NCI-H1436 (cell line): ENCODE measurements at places on chromosomes 13 and 19.

DNA sequence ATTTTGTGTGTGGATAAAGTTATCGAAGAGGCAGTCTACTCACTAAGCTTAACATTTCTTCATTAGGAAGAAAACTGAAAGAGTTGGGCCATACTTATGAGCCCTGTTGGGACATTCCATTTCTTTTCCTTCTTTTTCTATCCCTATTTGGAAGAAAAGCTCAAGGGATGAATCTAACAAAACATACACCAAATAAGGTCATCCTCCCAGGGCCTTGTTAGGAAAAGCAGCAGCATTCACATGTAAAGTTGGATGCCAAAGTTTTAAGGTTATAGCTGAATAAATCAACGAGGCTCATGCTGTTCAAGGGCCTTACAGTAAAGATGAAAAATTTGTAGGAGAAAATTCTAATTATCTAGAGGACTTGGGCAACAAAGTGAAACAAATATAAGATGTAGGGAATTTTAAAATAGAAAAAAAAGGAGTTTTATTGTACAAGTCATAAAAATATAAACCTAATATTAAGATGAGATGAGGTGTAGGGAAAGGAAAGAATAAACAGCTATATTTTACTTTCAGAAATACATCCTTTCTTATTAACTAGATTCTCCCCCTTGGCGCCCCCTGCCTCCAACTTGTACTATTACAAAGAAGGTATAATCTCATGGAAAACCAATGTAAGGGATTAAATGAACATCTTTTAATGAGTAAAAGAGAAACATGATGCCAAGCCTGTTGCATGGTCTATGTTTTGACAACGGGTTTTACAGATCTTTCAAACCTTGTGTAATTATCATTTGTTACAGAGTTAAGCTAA is 160.4 kb downstream of the PCDH20 start:
- DNase-seq, result no peak

DNA sequence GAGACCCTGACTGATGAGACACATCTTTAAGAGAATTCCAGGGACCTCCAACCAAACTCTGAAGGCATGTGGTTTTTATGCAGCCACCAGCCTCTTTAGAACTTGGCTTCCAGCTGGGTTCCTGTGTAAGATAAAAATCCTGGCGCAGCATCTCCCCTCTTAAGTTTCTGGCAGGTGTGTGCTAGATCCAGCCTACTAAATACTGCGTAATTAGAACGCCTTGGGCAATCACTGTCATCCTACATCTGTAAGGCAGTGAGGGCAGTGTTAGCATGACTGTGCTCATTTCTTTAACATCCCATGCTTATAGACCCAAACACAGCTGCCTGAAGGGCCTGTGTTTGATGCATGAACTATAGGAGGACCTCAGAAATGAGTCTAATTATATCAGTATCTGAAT is 173.5 kb upstream of the OBI1 start:
- DNase-seq, result no peak

DNA sequence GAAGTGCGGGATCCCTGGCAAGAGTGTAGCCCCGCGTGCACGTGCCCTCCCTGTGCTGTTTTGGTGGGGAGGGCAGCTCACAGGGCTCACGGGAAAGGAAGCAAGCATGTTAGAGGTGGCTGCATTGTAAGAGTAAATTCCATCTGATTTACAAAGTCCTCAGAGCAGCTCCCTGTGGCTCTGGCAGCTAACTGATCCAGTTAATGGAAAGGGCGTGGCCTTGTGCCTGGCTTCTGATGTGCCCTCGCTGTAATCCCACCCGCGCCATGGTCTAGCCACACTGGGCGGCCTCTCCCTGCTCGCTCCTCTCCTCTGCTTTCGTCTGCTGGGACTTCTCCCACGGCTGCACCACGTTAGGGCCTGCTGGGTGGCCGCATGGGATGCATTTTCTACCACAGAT is 258.5 kb downstream of the FGF9 start:
- no peak for DNase-seq

GRCh38 chr13:87444135-87444534 is 227.0 kb upstream of the SLITRK5 start:
- DNase-seq, result no peak

DNA sequence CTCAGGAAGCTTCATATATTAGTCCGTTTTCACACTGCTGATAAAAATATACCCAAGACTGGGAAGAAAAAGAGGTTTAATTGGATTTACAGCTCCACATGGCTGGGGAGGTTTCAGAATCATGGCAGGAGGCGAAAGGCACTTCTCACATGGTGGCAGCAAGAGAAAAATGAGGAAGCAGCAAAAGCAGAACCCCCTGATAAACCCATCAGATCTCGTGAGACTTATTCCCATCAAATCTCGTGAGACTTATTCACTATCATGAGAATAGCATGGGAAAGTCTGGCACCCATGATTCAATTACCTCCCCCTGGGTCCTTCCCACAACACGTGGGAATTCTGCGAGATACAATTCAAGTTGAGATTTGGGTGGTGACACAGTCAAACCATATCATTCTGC is 23.1 kb downstream of the FLT3 start:
- no peak for DNase-seq

DNA sequence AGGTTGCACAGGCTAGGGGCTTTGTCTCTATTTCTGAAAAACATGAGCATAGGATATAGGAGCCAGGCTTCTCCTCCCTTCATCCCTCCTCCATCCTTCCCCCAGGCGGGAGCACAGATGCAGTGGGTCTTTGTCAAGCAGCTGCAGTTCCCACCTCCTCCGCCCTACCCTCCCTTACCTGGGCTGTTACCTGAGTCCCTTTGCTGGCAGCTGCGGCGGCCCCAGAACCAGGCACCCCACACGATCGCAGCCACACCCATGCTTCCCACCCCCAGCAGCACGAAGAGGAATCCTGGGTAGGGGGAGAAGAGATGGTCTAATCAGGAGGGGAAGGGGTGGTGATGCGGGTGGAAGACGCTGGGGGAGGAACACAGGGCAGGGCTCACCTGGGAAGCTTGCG is 7.8 kb downstream of the TMIGD2 start:
- no peak for DNase-seq

GRCh38 chr19:55692681-55693081 is 17.7 kb downstream of the EPN1 start:
- no peak for DNase-seq

DNA sequence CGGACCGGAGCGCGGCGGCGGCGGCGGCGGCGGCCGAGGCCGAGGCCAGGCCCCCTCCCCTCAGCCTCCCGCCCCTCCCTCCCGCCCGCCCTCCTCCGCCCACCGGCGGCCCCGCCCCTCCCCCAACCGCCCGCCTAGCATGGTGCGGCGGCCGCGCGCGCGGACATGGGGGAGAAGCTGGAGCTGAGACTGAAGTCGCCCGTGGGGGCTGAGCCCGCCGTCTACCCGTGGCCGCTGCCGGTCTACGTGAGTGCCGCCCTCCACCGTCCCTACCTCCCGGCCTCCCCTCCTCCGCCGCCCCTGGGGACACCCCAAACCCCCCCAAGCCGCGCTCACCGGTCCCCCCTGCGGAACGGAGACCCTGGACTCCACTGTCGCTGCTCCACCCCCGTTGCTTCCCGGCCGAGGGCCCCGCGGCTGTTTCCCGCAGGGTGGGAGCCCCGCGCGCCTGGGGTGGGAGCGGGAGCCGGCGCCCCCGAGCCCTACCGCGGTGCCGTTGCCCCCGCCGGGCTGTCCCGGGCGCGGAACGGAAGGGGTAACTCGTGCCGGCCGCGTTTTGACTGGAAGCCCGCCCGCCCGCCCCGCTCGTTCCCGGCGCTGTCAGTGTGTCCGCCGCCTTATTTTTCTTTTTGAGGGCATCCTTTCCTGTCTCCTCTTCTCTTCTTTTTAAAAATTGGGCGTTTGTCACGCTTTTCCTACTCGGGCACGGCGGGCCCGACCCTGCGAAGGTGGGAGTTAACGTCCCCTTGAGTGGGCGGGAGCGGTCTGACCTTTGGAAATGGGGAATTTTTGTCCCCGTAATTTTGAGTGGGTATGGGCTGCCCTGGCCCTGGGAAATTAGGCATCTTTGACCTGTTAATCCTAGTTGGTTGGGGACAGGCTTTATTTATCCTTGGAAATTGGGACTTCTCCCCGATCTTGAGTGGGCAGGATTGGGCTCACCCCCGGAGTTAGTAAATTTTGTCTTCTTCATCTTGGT is 576 bp downstream of the DOT1L start:
- no peak for DNase-seq

GRCh38 chr13:20148501-20149183 is 12.2 kb downstream of the GJA3 start:
- DNase-seq, result no peak

GRCh38 chr19:45484273-45484945 is 12.4 kb downstream of the RTN2 start:
- DNase-seq, result no peak

DNA sequence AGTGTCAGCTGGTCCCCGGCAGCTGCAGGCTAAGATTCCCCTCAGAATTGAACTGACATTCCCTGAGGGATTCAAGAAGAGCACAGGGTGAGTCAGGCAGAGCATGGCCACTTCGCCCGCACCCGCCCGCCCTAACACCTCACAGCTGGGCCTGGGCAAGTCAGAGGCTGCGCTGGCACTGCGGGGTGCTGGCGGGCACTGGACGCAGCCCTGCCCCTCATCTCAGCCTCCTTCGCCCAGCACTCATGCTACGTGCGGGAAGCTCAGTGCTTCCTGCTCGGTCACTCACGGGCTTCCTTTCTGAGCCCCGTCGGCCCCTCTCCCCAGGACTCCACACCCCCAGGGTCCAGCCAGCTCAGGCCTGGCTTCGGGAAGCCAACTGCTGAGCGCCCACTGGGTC is 56.9 kb downstream of the MLLT1 start:
- DNase-seq, result no peak

- no peak for DNase-seq
Measured at GRCh38 chr13:98307463-98308085, 130.5 kb upstream of the RNF113B start.

- no peak for DNase-seq
Measured at GRCh38 chr19:46845959-46846459, 4.6 kb downstream of the AP2S1 start.

DNA sequence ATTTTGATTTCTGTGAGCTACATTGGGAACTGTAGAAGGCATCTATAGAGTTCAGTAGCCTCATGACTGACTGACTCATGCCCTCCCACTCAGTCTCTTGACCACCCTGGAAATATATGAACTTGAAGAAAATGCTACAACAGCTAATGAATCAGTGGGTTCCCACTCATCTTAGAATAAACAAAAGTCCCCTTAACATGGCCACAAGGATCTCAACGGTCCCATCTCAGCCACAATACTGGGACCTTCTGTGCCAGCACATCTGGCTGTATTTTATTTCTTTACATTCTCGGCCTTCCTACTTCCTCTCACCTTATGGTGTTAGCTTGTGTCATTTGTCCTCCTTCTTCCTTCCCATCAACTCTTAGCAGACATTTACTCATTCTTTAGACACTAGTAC is 619.8 kb downstream of the DCT start:
- DNase-seq, result no peak

DNA sequence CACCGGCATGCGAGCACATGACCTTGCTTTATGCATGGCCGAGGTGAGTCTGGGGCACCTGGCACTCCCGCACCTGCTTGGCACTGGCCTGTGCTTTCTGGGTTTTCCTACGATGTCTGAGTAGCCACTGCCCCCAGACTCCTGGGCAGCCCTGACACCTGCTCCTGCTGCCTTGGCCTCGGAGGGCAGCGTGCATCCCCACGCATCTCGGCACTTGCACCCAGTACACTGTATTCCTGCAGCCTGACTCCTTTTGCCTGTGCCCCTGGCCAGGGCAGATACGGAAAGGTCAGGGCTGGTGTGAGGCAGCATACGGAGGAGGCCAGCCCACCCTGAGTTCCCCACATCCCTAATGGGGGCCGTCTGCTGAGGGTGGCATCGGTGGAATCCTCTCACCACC is 340.6 kb downstream of the TEX29 start:
- DNase-seq, result no peak

DNA sequence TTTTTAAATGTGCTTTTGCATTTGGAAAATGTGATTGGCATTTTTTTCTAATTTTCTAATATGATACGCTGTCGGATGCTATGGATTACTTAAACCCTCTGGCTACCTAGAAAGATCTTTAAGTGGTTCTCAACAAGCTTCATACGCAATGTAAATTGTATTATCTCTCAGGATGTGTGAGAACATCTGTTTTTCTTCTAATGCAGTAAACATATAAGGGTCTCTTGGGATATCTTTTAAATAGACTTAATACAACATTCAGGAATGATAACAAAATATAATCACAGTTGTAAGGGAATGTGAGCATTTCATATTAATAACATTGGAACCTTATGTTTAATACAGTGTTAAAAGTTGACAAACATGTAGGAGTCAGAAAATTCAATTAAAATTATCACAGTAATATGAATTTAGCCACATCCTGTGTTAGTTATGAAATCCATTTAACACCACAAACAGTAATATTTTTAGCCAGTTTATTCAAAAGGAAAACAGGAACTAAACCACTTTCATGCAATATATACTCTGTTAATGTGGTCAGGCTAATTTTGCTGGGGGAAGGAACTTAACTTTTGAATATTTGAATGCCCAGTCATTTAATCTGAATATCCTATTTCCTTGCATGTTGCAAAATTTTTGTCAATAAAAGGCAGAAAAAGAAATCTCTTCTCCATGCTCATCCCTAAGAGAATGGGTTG is 15.0 kb upstream of the ALOX5AP start:
- no peak for DNase-seq

- no peak for DNase-seq
Measured at GRCh38 chr19:51116736-51117286, 7.9 kb upstream of the SIGLEC9 start.

DNA sequence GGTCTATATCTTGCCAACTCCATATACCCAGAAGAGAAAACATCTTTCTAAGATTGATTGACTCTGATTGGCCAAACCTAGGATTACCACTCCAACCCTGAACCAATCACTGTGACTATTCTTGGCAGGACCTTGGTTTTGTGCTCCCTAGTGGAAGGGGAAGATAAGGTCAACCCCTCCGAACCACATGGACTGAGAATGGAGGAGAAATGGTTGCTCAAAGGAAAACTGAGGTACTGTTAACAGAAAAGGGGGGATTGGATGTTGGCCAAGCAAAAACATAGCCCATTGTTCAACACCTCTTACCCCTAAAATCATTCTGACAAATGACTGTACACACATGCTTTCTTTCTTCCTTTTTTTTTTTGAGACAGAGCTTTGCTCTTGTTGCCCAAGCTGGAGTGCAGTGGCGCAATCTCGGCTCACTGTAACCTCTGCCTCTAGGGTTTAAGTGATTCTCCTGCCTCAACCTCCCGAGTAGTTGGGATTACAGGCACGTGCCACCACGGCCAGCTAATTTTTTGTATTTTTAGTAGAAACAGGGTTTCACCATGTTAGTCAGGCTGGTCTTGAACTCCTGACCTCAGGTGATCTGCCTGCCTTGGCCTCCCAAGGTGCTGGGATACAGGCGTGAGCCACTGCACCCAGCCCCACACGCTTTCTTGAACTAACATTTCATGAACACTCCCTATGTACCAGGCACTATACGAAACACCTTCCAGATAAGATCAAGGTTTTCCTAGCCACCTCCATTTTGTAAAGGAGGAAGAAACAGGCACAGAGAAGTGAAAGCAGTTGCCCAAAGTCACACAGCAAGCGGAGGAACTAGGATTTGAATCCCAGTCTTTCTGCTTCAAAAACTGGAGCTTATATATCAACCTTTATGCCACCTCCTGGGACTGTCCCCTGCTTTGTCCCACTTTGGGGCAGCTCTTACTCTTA is 6.5 kb downstream of the MEIOSIN start:
- DNase-seq, result no peak
